ENCODE measurements at places on chromosomes 4 and X.
A peak's percentile ranks its signal among the peaks of the same experiment; 100 is the strongest.

- DNase-seq, result no peak
Measured at GRCh38 chrX:47458528-47458927, 24.5 kb downstream of the ZNF41 start.

GRCh38 chrX:40262157-40263013, 164.6 kb upstream of the BCOR start:
- no peak for DNase-seq

GRCh38 chrX:85627363-85627762, 247.9 kb upstream of the POF1B start:
- no peak for DNase-seq

DNA sequence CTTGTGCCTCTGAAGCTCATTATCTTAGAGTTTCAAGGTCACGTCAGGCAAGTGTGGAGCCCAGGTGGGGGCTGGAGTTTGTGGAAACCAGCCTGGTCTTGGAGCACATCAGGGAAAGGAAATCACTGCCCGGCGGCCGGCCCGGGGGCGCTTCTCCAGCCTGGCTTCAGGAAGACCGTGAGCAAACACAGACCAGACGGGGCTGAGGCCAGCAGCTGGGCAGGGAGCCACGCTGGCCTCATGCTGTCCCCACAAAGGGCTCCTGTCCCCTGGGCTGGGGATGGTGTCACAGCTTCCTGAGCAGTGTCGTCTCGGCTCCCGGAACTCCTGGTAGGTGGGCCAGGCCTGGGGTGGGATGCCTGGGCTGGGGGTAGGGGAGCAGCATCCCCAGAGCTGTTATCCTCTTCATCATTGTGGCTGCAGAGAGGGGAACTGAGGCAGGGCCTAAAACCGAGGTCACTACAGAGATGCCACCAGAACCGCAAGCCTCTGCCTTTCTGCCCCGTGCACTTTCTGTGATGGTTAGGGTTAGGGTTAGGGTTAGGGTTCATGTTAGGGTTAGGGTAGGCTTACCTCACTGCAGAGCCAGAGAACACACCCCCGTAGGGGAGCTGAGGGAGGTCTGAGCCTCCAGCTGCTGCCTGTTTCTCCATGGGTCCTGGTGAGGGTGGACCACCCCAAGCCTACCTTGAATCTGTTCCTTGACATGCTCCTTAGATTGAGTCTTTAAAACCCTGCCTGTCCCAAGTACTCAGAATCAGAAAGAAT, 77.5 kb downstream of the HTRA3 start:
- DNase-seq, result peak; percentile 58

- no peak for DNase-seq
Measured at GRCh38 chr4:31104577-31104976, 384.4 kb downstream of the PCDH7 start.

- DNase-seq, result no peak
Measured at GRCh38 chrX:118216509-118216908, 99.9 kb upstream of the KLHL13 start.

GRCh38 chrX:121150217-121150616, 102.8 kb downstream of the GLUD2 start:
- no peak for DNase-seq

DNA sequence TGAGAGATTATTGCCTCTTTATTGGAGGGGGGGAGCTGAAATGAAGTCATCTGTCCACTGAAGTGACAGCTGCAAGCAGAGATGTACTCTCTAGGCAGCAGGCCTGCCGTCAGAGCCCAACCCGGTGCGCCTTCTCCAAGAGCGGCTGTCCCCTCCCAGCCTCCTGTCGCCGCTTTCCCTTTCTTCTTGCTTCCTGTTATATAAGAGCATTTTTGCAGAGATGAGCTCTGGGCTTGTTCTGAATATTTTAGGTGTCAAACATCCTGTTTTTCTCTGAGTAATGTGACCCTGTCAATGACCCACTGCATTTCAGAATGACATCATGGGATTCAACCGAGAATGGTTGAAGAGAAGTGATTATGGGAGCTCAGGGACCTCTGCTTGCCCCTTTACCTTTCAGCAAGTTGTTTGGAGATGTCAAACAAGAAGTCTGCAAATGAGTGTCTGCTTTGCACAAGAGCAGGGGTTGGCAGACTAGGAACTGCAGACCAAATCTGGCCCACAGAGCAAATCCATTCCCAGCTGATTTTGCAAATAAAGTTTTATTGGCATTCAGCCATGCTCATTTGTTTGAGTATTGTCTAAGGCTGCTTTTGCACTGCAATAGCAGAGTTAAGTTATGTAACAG, 79.9 kb downstream of the SLC9A6 start:
- DNase-seq, result no peak

DNA sequence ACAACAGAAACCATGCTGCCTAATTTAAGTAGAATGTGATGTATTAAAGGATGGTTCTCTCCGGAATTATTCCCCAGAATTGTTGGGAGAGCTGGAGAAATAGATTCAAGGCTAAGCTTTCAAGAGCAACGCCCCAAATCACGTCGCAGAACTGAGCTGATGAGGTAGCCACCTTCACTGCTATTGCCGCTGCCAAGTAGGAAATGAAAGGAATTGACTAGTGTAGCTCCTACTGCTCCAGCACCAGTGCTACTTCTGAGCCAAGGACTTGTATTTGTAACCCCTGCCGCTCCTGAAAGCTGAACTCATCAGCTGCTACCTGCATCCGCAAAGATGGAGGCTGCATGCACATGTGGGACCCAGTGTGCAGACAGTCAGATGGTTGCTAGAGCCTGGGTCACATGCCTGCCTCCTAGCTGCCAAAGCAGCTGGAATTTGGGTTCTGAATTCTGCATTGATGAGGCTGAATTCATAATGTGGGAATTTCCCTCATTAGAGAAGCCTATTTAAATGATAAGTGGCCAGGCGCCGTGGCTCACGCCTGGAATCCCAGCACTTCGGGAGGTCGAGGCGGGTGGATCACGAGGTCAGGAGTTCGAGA, 173.9 kb downstream of the PDGFRA start:
- DNase-seq, result no peak

GRCh38 chrX:103734125-103734760, 23.5 kb downstream of the TMEM31 start:
- no peak for DNase-seq

DNA sequence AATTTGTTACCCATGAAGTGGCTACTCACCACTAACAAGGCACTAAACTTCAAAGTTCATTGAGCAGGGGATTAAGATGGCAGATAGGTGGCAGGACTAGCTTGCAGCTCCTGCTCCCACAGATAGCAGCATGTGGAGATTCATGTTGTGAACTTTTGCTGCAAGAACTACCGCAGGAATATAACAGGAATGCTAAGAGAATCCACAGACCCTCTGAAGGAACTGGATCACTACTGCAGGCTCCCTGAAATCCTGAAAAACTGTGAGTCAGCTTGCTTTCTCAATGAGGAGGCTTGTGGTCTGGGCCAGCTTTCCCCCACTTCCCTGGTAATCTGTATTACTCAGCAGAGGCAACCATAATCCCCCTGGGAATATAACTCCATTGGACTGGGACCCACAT, 118.5 kb upstream of the VCX2 start:
- no peak for DNase-seq

GRCh38 chr4:22063613-22064012, 115.0 kb upstream of the KCNIP4 start:
- DNase-seq, result no peak

DNA sequence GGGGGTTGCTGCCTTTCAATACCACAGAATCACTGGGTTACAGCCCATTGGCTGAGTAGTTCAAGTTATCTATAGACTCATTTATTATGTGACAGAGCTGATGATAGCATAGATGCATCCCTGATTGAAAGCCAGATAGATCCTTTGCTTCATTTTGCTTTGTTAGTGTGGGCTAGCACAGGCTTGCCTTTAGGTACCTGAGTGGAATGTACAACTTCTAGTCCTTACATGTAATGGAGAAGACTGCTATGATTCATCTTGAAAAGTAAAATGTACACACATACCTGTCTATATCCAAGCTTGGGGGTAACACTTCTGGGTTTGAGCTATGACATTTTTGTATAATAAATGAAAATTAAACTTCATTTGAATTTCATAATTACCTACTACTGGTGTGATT, 226.0 kb upstream of the FTHL17 start:
- DNase-seq, result no peak

DNA sequence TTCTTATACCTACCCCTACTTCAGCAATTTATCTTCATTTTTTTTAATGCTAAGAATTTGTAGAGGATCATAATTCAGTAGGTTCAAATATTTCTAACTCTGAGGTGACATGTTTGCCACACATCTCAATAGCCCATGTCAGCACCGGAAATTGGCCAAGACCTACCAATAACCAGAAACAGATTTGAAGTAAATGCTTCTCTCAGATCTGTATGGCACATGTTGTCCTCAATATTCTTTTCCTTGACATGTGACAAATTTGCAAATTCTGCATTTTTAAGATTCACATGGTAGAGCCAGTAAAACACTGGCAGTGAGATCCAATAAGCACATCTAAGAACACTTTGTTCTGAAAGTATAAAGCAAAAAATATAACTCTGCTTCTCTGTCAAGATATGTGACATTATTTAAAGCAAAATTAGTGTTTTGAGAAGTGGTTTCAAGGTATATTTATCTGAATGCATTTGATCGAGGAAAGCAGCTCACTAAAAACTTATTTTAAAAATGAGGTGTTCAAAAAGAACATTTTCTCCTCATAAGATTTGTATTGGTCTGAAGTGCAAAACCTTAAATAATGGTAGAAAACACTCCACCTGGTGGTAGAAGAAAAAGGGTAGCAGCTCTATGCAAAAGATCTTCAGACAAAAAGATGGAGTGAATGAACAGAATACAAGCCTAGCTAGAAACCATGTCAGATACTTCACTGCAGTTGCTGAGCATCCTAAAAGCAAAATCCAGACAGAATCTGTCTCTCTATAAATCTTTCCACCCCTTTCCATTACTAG, 513.8 kb upstream of the FAM241A start:
- no peak for DNase-seq

- DNase-seq, result no peak
Measured at GRCh38 chr4:134147941-134148340, 53.6 kb downstream of the PABPC4L start.

DNA sequence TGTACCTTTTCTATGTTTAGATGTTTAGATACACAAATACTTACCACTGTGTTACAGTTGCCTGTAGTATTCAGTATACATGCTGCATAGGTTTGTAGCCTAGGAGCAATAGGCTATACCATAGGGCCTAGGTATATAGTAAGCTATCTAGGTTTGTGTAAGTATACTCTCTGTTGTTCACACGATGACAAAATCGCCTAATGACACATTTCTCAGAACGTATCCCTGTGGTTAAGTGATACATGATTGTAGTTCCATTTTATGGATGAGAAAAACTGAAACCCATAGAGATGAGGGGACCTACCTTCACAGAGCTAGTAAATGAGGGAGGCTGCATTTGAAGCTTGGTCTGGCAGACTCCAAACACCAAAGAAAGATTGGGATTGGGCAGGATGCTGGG, 79.4 kb upstream of the EFNB1 start:
- no peak for DNase-seq

- no peak for DNase-seq
Measured at GRCh38 chr4:188032170-188032569, 36.6 kb downstream of the ZFP42 start.

DNA sequence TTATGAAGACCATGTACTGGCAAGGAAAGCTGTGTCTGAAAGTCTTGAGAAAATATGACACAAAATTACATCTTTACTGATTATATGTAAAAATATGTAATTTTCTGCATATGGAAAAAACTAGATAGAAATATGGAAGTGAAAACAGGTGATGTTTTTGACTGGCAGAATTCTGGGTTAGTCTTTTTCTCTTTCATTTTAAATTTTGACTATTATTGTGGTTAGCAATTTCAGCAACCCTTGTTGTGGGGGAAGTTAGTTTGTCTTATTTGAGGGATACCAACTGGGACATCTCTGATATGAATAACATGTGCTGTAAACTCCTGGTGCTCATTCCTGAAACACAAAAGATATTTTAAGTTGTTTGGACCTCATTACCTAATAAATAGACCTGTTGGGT, 49.9 kb upstream of the CPEB2 start:
- DNase-seq, result no peak

GRCh38 chr4:65696436-65696835, 26.1 kb upstream of the EPHA5 start:
- DNase-seq, result no peak

DNA sequence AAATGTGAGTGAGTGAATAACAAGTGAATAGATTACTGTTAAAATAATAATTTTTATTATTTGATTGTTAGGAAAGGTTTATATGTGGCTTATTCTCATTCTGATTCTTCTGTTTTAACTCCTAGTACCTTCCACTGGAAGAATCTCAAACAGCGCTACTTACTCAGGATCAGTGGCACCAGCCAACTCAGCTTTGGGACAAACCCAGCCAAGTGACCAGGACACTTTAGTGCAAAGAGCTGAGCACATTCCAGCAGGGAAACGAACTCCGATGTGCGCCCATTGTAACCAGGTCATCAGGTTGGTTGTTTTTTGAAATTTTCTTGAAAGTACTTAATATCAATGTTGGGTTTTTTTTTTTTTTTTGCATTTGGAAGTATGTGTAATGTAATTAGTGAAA, 117.6 kb upstream of the BMPR1B start:
- DNase-seq, result no peak

DNA sequence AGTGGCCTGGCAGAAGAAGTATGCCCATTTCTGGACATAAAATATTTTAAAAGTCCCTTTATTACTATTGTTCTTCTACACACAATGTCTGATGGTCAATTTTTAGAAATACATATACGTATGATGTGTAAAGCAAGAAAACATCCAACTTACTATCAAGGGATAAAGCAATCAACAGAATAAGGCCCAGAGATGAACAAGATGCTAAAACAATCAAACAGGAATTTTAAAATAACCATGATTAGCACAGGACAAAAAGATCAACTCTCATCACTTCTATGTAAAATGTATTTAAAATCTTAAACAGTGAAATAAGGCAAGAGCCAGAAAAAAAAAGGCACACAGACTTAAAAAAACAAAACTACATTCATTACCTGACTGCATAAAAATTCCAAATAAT, 60.9 kb downstream of the MTNR1A start:
- DNase-seq, result no peak

DNA sequence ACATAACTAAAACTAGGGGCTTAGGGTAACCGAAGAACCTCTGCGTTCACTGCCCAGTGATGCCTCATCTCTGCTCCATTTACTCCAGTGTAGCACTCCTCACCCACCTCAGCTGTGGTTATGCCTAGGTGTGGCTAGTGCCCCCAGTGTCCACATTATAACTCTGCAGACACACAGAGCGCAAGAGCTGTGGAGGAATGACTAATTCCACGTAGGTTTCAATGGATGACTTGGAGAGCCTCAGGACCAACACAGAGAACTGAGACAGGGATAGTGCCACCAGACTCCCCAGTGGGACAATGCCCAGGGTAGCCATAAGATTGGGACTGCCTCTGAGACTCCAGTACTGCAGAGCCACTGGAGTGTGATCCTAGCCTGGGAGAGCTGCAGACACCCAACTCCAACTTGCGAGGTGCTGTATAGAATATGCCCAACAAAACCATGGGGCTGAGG, 542.4 kb upstream of the DIPK2B start:
- no peak for DNase-seq

GRCh38 chr4:112327965-112328733, 31.0 kb downstream of the ALPK1 start:
- DNase-seq, result no peak

DNA sequence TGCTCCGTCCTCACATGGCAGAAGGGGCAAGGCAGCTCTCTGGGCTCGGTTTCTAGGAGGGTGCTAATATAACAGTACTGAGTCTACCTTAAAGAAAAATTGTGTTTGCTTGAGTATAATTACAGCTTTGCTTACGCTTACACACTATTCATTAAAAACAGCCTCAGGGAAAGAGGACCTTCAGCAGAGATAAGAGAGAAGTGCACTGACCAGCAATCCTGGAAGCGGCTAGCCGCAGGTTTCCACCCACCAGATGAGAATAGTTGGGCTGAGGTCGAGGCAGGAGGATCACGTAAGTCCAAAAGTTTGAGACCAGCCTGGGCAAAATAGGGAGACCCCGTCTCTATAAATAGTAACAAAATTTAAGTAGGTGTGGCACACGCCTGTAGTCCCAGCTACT, 15.2 kb upstream of the MRFAP1 start:
- no peak for DNase-seq

Data from type B pancreatic cell (in vitro differentiated cells).